ENCODE measurements at places on chromosomes 13 and 19.
A peak's percentile ranks its signal among the peaks of the same experiment; 100 is the strongest.

DNA sequence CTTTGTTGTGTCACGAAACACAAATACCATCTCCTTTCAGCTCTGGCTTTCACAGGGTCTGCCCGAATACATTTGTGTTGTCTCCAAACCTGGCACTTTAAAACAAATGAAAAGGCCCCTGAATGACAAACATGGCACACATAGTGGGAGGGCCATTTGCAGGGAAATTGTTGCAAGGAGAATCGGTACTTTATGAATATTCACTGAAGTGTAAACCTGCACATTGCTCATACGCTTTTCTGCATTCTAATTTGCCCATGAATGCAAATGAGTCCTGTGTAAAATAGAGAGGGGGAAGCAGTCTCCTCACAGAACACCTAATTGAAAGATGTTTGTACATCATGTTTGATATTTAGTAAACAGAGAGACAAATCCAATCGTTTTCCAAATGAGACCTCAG is 82.7 kb upstream of the PCDH8 start:
- DNase-seq, result no peak

DNA sequence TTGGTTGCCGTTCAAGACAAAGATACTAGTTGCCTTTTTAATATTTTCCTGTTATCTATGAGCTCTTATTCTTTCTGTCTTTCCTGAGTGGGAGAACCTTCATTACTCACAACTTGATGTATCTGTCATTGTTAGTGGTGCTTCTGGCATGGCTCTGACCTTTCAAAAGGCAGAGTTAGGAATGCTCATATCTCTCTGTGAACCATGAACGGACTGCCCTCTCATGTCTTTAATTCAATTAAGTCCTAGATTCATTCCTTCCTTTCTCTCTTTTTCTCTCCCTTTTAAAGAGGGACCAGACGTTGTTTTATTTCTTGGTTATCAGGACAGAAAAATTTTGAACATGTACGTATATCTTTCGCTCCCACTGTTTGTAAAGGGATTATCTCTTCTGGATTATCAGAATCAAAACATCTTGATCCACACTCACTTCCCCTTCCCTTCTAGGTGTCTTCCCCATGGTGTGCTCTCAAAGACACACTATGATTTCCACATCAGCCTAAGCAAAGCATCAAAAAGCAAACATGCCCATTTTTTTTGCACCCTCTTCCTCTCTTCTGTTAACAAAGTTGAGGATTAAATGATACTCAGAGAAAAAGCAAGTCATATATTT is 90.3 kb downstream of the LRCH1 start:
- no peak for DNase-seq

DNA sequence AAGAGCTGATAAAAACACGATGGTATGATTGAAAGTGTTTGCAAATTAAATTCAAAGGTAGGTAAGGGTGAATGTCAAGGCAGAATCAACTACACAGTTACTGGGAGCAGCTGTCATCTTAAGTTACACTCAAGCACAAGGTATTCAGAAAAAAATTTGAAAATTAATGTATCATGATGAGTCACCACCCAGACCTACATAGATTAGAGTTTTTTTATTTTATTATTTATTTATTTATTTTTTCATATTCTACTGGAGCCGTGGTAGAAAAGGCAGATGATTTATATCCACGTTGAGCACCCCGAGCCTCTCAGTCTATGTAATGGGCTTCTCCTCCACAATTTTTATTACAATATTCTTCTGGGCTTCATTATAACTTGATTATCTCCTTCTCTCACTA is 728.9 kb upstream of the ARGLU1 start:
- DNase-seq, result no peak

- no peak for DNase-seq
These were observed 265.0 kb downstream of the RBM26 start for GRCh38 chr13:79141082-79141481.

GRCh38 chr13:41361491-41361890 is 50.4 kb downstream of the NAA16 start:
- DNase-seq, result no peak

DNA sequence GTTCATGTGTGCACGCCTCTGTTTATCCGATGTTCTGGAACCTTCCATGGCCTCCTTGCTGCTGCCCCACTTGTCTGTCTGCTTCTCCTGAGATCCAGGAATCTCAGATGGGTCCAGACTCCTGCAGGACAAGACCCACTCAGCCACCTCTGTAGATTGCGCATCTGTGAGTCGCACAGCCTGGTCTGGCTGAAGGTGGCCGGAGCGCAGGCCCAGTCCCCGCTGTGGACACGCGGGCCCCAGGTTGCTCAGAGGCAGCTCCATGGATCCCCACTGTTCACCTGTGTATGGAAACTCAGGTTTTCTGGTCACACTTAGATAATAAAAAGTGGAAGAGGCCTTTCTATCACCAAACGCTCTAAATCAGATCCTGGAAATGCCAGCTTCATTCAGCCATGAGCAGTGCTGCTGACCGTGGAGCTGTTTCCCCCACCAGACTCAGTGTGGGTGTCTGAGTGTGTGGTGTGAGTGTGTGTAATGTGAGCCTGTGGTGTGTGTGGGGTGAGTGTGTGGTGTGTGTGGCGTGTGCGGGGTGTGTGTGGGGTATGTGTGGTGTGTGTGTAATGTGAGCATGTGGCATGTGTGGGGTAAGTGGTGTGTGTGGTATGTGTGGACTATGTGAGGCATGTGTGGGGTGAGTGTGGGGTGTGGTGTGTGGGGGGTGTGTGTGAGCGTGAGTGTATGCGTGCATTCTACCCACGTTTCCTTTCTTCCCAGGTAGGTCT is 59.5 kb downstream of the MCF2L start:
- no peak for DNase-seq

DNA sequence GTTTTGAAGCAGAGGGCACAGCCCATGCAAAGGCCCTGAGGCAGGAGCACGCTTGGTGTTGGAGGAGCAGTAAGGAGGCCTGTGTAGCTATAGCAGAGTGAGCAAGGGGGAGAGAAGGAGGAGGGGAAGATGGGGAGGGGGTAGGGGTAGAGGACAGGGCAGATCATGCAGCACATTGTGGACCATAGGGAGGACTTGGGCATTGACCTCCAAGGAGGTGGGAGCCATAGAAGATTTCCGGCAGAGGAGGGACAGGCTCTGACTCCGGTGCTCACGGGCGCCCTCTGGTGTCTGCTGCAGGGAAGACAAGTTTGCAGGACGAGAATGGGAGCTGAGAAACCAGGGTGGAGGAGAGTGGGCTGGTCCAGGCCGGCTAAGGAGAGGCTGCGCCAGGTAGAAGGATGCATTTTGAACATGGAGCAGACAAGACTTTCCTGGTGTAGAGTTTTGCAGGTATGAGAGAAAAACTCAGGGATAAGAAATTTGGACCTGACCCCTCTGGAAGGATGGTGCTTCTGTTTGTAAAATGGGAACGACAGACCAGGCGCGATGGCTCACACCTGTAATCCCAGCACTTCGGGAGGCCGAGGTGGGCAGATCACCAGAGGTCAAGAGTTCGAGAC is 13.7 kb upstream of the CREB3L3 start:
- peak; percentile 74 for DNase-seq

DNA sequence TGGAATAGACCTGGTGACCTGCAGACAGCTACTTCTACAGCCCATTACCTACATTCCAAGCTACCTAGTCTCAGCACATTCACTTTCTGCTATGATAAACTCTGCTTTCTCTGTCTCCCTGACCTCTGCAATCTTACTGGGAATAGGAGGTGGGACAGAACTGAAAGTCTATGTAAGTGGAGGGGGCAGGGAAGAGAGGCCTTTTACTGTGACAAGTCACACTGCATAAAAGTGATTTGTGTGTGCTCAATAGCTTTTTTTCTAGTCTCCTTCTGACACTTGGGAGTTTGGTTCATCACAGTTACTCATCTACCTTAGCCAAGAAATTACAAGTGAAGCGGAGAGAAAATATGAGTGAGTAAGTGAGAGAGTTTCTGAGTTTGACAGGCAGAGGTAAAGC is 322.4 kb downstream of the OLFM4 start:
- no peak for DNase-seq

DNA sequence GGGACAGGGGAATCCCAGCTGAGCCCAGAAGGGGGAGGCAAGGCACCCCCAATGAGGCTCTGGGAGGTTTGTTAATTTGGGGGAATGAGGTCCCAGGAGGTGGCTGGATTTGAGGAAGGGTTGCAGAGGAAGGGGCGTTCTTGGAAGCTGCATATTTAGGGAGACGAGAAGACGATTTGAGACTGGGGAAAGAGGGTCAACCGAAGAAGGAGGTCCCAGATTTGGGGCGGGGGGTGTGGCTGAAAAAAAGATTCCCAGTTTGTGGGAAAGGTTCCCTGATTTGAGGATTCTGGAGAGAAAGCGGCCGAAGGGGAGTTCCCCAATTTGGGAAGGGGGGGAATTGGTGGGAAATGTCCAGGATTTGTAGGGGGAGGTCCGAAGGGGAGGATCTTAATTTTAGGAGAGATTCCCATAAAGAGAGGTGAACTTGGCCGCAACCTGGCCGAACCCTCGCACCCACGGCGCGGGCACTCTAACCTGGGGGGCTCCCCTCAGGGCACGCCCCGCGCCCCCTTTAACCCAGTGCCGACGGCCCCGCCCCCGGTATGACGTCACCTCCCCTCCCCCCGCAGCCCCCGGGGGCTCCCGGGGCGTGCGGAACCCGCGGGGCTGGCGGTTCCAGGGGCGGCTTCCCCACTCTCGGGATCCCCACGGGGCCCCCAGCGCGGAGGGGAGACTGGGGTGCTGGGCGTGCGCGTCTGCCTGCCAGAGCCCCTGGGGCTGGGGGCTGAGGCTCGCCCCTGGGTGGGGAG is 1.2 kb downstream of the PTPRS start:
- DNase-seq, result no peak

- DNase-seq, result no peak
These were observed 129.4 kb downstream of the PCDH20 start for GRCh38 chr13:61286148-61286745.

DNA sequence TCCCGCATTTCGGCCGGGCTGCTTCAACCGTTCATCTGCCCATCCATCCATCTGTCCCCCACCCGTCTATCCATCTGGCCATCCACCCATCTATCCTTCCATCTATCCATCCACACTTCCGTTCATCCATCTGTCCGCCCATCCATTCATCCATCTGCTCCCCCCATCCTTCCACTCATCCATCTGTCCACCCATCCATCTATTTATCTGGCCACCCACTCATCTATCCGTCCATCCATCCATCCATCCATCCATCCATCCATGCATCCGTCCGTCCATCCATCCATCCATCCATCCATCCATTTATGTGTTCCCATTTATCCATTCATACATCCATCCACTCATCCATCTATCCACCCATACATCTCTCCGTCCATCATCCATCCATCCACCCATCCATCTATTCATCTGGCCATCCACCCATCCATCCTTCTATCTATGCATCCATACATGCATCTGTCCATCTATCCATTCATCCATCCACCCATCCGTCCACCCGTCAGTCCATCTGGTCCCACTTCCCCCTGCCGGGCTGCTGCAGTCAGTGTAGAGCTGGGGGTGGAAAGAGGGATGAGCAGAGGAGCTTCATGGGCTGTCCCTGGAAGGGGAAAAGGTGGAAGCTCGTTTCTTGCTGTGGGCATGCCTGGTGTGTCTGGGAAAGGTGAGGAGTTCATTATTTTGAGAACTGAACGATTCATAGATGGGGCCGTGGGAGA is 722 bp downstream of the HSD11B1L start:
- no peak for DNase-seq

GRCh38 chr19:15330801-15331418 is 1.4 kb downstream of the BRD4 start:
- peak; percentile 79 for DNase-seq

- no peak for DNase-seq
These were observed 9.0 kb upstream of the TIMM13 start for GRCh38 chr19:2436384-2436783.

GRCh38 chr19:55647732-55648584 is at the start of gene CCDC106:
CCDC106 (plus strand) TSS chr19:55648212; CDS start chr19:55649047, 835 bp downstream.
- peak; percentile 72 for DNase-seq

DNA sequence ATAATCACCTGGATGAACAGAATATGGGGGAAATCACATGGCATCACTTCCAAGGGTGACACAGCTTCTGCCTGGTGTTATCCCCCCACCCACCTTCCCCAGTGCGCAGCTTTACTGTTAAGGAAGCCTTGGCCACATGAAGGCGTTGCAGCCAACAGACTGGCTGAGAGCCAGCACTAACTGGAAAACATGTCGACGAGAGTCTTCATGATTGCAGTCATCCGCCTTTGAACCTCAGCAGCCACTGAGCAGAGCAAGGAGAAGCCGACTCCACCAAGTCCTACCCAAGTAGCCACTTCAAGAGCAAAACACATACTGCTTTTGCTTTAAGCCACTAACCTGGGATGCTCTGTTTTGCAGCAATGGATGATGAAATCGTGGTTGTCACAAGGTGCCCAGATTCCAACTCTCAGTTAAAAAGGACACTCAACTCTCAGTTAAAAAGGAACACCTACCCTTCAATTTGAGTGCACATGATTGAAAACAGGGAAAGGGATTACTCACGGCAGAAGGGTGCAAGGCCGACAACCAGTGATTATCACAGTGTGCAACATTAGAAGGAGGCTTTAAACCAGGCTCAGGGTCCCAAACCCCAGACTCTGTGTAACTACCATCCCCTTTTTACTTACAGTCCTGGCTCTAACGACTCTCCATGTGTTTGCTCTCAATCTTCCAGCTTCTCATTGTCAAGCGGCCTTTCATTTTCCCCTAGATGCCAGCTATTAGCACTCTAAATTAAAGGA is 149.1 kb downstream of the KLF12 start:
- DNase-seq, result no peak

- peak; percentile 96 for DNase-seq
These were observed 1.9 kb upstream of the HNRNPL start for GRCh38 chr19:38851622-38852230.

DNA sequence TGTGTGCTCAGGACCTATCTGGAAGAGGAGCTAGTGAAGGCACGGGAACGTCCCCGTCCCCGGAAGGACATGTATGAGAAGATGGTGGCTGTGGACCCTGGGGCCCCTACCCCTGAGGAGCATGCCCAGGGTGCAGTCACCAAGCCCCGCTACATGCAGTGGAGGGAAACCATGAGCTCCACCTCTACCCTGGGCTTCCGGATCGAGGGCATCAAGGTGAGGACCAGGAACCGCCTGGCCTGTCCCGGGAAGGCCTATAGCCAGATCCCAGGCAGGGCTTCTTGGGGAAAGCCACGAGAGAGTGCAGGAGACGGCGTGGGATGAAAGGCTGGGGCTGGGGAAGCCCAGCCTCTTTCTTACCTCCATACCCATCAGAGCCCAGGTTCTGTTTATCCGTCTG is 16.2 kb downstream of the ITPKC start:
- DNase-seq, result no peak

- DNase-seq, result no peak
These were observed 2.5 kb downstream of the IL4I1 start for GRCh38 chr19:49894011-49894664.

DNA sequence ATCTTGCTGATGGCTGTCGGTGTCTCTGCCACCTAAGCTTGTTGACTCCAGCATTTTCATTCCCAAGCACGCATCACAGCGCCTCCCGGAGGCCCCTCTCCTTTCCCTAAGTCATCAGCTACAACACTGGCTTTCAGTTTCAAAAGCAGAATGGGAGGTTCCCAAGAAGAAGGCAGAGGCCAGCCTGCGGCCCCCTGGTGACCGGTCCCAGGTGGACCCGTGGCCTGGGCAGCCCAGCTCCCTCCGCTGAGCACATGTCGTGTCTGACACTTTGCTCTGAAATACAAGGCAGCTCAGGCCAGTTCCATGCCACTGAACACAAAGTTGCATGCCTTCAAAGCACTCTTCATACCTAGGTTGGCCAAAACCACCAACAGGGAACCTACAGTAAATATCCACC is 8.5 kb downstream of the MLLT1 start:
- peak; percentile 54 for DNase-seq

GRCh38 chr19:17058236-17058635 is 17.0 kb downstream of the HAUS8 start:
- no peak for DNase-seq
